Prostate gland (tissue), 2 donors: ENCODE measurements at places on chromosomes 3 and 15. TPM values are rescaled to one million over a fixed set of nuclear protein-coding genes. Genes with fewer than 3 reads are reported as not detected.

DNA sequence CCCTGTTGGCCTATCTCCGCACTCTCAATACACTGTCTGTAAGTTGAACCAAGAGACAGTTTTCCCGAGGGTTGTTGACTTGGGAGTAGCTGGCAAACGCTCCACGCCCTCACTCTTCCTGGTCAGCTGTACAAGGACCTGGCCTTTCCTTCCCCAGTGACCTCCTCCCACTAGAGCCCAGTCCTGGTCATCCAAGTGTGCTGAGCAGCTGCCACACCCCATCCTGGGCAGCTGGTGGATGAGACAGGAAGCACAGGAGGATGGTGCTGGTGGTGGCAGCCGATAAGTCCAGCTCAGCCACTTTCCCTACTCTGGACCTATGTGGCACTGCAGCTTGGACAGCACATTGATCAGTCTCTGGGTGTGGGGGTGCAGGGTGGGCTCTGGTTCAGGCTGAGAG is 19.8 kb downstream of the PFKFB4 start:
- no peaks in the 10 kb centered on the region for H3K36me3 ChIP-seq
- H3K4me1 ChIP-seq: no peaks in the 10 kb centered on the region
- no peaks in the 10 kb centered on the region for H3K27me3 ChIP-seq
- no peak for DNase-seq

The TGM4 gene
- total RNA-seq: 7.4 TPM

The SLITRK3 gene
- 0.50 TPM for total RNA-seq

The HYAL3 gene
- total RNA-seq: 4.1 TPM

DNA sequence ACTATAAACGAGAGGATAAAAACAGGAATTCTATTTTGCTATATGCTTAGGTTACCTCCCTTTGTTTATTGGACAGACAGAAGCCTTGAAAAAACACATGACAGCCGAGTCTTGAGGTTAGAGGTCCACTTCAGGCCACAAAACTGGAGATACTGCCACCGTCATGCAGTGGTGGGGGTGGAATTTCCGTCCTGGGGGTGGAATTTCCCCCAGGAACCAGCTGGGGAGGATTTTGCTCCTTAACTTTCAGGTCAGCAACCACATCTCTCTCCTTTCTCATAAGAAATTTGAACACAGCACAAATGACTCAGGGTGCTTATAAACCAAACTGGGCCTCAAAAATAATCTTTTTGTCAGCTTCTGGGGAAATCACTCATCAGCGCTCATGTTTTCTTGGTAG is 545.8 kb upstream of the ADAMTS9 start:
- H3K27me3 ChIP-seq: no peaks in the 10 kb centered on the region
- H3K36me3 ChIP-seq: no peaks in the 10 kb centered on the region
- no peak overlapping the region for H3K4me3 ChIP-seq
- DNase-seq: no peak
- no peaks in the 10 kb centered on the region for H3K4me1 ChIP-seq

GRCh38 chr3:48433472-48434118 is 3.7 kb upstream of the PLXNB1 start:
- no peak for DNase-seq
- no peaks in the 10 kb centered on the region for H3K36me3 ChIP-seq
- peak overlapping the region; percentile 31 for H3K27ac ChIP-seq
- H3K4me1 ChIP-seq: peaks cover 7% of the 10 kb centered on the region

The PLCL2 gene
- 14.5 TPM for total RNA-seq

The IGSF10 gene
- not detected for total RNA-seq

GRCh38 chr15:63065262-63066221 is 23.0 kb downstream of the TPM1 start:
- peaks cover 5% of the 10 kb centered on the region for H3K36me3 ChIP-seq
- H3K4me1 ChIP-seq: no peaks in the 10 kb centered on the region
- peak; percentile 36 for DNase-seq

DNA sequence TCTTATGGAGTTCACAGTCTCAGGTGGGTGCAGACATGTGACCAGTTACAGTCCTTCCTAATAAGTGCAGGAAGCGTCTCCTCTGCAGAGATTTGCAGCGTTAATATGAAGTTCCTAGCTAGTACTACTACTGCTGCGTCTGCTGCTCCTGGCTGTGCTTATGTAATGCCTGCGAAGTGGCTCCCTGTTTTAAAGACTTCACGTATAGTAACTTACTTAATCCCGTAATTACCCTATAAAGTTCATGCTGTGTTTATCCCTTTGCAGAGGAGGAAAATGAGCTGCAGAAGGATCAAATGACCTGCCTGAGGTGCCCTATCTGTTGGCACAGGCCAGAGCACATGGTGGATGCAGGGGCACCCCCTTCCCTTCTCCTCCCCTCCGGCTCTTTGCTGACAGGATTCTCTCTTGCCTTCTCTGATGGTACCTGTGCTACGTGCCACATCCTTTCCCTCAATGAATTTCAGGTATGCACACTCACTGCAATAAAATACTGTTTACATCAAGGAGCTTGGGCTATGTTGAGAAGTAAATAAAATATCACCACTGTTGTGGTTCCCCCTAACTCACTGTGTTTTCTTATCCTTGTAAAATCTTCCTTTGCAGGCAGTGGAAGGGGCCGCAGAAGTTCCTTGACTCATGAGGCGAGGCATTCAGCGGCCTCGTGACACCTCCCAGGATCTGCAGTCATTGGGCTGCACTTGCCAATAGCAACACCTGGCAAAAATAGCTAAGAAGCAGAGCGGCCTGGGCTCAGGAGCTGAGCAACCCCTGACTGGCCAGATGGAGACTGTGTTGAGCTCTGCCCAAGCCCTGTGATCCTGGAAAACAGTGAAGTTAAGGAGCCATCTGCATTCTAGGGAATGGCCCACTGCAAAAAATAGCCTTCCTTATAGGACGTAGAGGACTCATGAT is 188.9 kb upstream of the ATP10A start:
- H3K27me3 ChIP-seq: no peaks in the 10 kb centered on the region
- no peaks in the 10 kb centered on the region for H3K4me1 ChIP-seq
- DNase-seq: no peak
- H3K4me3 ChIP-seq: no peak overlapping the region
- H3K27ac ChIP-seq: no peak overlapping the region
- H3K36me3 ChIP-seq: no peaks in the 10 kb centered on the region

DNA sequence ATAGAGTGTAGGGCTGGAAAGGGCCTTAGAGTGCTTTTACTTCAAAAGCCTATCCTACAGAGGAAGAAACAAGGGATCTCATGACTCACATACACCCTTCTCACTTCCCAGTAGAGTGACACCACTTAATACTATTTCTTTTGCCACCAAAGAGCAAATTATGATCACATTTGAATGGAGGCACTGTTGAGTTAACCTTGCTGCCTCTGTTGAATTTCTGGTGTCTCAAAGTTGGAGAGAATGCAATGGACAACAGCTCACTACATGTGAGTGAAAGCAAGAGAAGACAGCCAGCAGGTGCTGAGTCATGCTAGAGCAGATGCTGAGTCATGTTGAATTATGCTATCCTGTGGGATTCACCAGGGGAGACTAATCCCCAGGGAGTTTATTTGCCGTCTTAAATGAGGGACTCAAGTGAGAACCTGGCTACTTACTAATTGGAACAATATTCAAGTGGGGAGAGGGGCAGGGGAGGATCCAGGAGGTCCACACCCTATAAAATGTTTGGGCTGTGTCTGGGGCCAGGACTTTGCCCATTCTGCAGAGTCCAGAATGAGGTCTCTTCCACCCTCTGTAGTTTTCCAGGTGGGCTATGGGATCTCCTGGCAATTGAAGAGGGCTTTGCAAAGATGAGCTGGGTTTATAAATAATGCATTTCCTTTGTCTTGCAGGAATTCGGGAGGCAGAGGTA is 35.8 kb downstream of the ST8SIA2 start:
- no peaks in the 10 kb centered on the region for H3K4me1 ChIP-seq
- H3K36me3 ChIP-seq: no peaks in the 10 kb centered on the region
- H3K27ac ChIP-seq: no peak overlapping the region
- H3K4me3 ChIP-seq: no peak overlapping the region
- no peak for DNase-seq
- no peaks in the 10 kb centered on the region for H3K27me3 ChIP-seq

The STRIT1 gene
- 4.9 TPM for total RNA-seq
